ENCODE measurements at places on chromosomes 11 and 22. TPM values are rescaled to one million over a fixed set of nuclear protein-coding genes. Genes with fewer than 3 reads are reported as not detected.
A peak's percentile ranks its signal among the peaks of the same experiment; 100 is the strongest.

MRPL48 gene
- 36.4 TPM for total RNA-seq

ENTHD1 gene
- not detected for total RNA-seq

TIMP3 gene
- 0.86 TPM for total RNA-seq

DKK3 gene
- total RNA-seq, result 17.1 TPM

OR4A5 gene
- total RNA-seq, result not detected

DNA sequence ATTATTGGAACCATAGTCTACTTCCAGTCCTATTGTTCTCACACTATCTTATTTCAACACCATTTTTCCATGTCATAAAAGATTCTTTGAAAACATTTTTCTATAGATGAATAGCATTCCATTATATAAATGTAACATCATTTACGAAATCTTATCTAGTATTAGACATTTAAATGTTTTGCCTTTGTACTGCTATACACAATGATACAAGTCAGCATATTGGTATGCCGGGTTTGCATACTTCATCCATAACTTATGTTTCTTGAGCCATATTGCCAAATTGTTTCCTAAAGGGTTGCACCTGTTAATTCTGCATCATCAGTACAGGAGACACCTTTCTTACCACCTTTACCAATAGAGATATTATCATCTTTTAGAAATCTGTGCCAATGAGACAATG is 68.2 kb downstream of the SYT13 start:
- no peak overlapping the region for H3K27ac ChIP-seq
- no peak overlapping the region for H3K4me3 ChIP-seq
- no peak for DNase-seq
- H3K36me3 ChIP-seq, result no peaks in the 10 kb centered on the region
- H3K4me1 ChIP-seq, result no peaks in the 10 kb centered on the region

- H3K36me3 ChIP-seq, result no peaks in the 10 kb centered on the region
- H3K27ac ChIP-seq, result no peak overlapping the region
- DNase-seq, result no peak
- H3K4me1 ChIP-seq, result peaks cover 3% of the 10 kb centered on the region
Observed at GRCh38 chr11:14417617-14418374, 58.8 kb upstream of the RRAS2 start.

- peaks cover 2% of the 10 kb centered on the region for H3K4me1 ChIP-seq
- no peak overlapping the region for H3K27ac ChIP-seq
- 0 out of 2 replicates have a peak, but pooled peaks cover 2% of the 10 kb centered on the region for H3K27me3 ChIP-seq
- no peak for DNase-seq
- no peak overlapping the region for H3K4me3 ChIP-seq
- H3K36me3 ChIP-seq, result no peaks in the 10 kb centered on the region
Observed at GRCh38 chr22:23496445-23496833, 83.7 kb downstream of the IGLL1 start.

GRCh38 chr11:62604460-62605120 is 2.9 kb upstream of the MTA2 start:
- peak; percentile 57 for DNase-seq
- peaks cover 8% of the 10 kb centered on the region for H3K4me1 ChIP-seq
- H3K4me3 ChIP-seq, result no peak overlapping the region

DNA sequence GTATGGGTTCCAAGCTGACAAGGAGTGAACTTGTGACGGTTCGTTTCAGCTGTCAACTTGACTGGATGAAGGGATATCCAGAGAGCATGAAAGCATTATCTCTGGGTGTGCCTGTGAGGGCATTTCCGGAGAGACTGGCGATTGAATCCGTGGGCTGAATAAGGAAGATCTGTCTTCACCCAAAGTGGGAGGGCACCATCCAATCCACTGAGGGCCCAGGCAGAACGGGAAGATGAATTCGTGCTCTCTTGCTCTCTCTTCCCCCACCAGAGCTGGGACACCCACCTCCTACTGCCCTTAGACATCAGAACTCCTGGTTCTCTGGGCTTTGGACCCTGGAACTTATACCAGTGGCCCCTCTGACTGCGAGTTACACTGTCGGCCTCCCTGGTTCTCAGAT is 15.5 kb upstream of the CD81 start:
- H3K36me3 ChIP-seq, result 0 out of 2 replicates have a peak, but pooled peaks cover 2% of the 10 kb centered on the region
- H3K4me3 ChIP-seq, result no peak overlapping the region
- H3K27ac ChIP-seq, result no peak overlapping the region
- no peaks in the 10 kb centered on the region for H3K4me1 ChIP-seq

DNA sequence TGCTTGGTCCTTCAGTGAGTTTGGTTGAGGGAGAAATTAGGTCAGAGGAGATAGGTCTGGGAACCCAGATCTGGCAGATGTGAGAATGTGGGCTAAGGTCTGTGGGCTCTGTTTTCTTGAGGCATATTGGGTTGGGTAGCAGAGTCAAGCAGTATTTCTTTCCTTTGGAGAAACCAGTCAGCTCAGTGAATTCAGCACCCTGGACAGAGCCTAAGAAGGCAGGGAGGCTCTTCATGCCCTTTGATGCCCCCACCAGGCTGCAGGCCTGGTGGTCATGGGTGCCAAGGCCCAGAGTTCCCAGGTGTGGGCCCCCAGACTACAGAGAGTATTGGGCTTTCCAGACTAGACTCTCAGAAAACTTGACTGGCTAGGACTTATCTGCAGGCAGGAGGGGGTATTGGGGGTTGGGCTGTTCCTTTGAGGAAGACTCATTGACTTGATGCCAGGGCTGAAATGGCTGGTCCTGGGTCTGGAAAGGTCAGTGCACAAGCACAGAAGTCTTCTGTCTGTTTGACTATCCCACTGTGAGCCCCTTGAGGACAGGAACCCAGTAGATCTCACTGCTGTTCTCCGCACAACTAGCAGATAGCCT is 45.3 kb upstream of the NECTIN1 start:
- H3K36me3 ChIP-seq, result no peaks in the 10 kb centered on the region
- no peaks in the 10 kb centered on the region for H3K27me3 ChIP-seq
- H3K4me3 ChIP-seq, result no peak overlapping the region
- no peaks in the 10 kb centered on the region for H3K4me1 ChIP-seq

- DNase-seq, result no peak
- H3K36me3 ChIP-seq, result no peaks in the 10 kb centered on the region
- peaks cover 2% of the 10 kb centered on the region for H3K4me1 ChIP-seq
Observed at GRCh38 chr11:67558084-67558772, 25.4 kb upstream of the GSTP1 start.

- H3K27ac ChIP-seq, result no peak overlapping the region
- no peaks in the 10 kb centered on the region for H3K27me3 ChIP-seq
- peaks cover 4% of the 10 kb centered on the region for H3K36me3 ChIP-seq
- DNase-seq, result no peak
- no peak overlapping the region for H3K4me3 ChIP-seq
- H3K4me1 ChIP-seq, result peaks cover 17% of the 10 kb centered on the region
Observed at GRCh38 chr11:94147433-94147845, 18.8 kb downstream of the PANX1 start.

- H3K4me1 ChIP-seq, result no peaks in the 10 kb centered on the region
- no peak for DNase-seq
- H3K4me3 ChIP-seq, result no peak overlapping the region
- H3K36me3 ChIP-seq, result peaks cover 41% of the 10 kb centered on the region
Observed at GRCh38 chr22:46362934-46363515, 27.5 kb downstream of the TRMU start.

DNA sequence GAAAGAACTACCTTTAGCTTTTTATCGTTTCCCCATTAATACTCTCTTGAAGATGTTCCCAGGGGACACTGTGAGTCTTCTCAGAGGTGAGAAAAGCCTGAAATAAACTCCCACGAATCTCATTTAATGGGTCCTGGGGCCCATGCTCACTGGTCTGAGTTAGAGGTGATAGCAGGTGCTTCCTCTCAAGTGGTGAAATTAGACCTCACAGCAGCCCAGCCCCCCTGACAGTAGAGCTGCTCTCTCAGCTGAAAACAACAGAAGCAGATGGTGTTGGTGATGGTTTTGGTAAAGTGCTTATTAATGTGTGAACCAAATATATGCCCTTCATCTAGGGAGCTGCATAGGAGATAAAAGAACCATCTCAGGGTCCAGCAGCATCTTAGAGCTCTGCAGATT is 76.8 kb upstream of the VPREB1 start:
- no peak overlapping the region for H3K27ac ChIP-seq
- H3K4me1 ChIP-seq, result no peaks in the 10 kb centered on the region
- no peaks in the 10 kb centered on the region for H3K36me3 ChIP-seq
- no peak for DNase-seq

GRCh38 chr11:59859673-59860072 is 6.6 kb downstream of the TCN1 start:
- no peak overlapping the region for H3K27ac ChIP-seq
- no peak overlapping the region for H3K4me3 ChIP-seq
- peaks cover 3% of the 10 kb centered on the region for H3K4me1 ChIP-seq
- no peaks in the 10 kb centered on the region for H3K36me3 ChIP-seq
- H3K27me3 ChIP-seq, result no peaks in the 10 kb centered on the region

- H3K27ac ChIP-seq, result no peak overlapping the region
- no peaks in the 10 kb centered on the region for H3K27me3 ChIP-seq
- no peak overlapping the region for H3K4me3 ChIP-seq
- no peaks in the 10 kb centered on the region for H3K4me1 ChIP-seq
- peaks cover under 1% of the 10 kb centered on the region for H3K36me3 ChIP-seq
- no peak for DNase-seq
Observed at GRCh38 chr11:129117595-129118350, 74.4 kb downstream of the ARHGAP32 start.

- H3K27me3 ChIP-seq, result no peaks in the 10 kb centered on the region
- no peaks in the 10 kb centered on the region for H3K36me3 ChIP-seq
- H3K4me3 ChIP-seq, result no peak overlapping the region
- no peaks in the 10 kb centered on the region for H3K4me1 ChIP-seq
Observed at GRCh38 chr11:17558025-17558780, 11.1 kb downstream of the OTOG start.

DNA sequence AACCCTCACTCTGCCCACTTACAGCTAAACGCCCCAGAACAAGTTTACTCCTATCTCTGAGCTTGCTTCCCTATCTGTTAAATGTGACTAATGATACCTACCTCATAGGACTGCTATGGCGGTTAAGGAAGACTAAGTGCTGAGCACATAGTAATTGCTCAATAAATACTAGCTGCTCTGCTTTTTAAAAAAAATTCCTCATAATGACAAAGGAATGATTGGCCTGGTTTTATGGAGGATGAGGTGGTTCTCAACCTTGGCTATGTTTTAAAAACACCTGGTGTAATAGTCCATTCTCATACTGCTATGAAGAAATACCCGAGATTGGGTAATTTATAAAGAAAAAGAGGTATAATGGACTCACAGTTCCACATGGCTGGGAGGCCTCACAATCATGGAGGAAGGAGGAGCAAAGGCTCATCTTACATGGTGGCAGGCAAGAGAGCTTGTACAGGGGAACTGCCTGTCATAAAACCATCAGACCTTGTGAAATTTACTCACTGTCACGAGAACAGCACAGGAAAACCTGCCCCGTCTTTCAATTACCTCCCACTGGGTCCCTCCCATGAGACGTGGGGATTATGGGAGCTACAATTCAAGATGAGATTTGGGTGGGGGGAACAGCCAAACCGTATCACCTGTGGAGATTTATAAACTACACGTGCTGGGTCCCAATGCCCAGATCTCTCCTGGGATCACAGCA is 127.2 kb upstream of the SYT13 start:
- H3K27me3 ChIP-seq, result no peaks in the 10 kb centered on the region
- H3K27ac ChIP-seq, result no peak overlapping the region
- no peaks in the 10 kb centered on the region for H3K36me3 ChIP-seq

- H3K27me3 ChIP-seq, result no peaks in the 10 kb centered on the region
- no peak overlapping the region for H3K27ac ChIP-seq
- H3K4me1 ChIP-seq, result no peaks in the 10 kb centered on the region
- no peaks in the 10 kb centered on the region for H3K36me3 ChIP-seq
Observed at GRCh38 chr11:44016546-44017442, 31.0 kb upstream of the ACCSL start.

DNA sequence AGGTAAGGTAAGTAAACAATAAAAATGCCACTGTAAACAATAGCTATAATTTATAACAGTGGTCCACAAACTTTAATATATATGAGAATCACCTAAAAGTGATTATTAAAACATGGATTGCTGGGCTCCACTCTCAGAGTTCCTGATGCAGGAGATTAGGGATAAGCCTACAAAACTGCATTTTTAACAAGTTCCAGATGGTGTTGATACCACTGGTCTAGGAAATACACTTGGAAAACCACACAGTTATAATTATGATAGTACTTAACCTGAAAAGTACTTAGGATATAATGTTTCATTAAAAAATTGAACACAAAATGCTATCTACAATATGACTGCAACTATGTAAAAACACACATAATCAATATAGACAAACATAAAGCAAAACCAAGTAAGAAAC is 20.4 kb downstream of the FCHSD2 start:
- H3K36me3 ChIP-seq, result no peaks in the 10 kb centered on the region
- DNase-seq, result no peak
- no peak overlapping the region for H3K4me3 ChIP-seq
- no peaks in the 10 kb centered on the region for H3K4me1 ChIP-seq
- H3K27ac ChIP-seq, result no peak overlapping the region

GRCh38 chr11:134637091-134638015 is 225.3 kb upstream of the B3GAT1 start:
- no peaks in the 10 kb centered on the region for H3K27me3 ChIP-seq
- no peaks in the 10 kb centered on the region for H3K4me1 ChIP-seq
- no peak overlapping the region for H3K4me3 ChIP-seq
- H3K36me3 ChIP-seq, result no peaks in the 10 kb centered on the region
- no peak overlapping the region for H3K27ac ChIP-seq

DNA sequence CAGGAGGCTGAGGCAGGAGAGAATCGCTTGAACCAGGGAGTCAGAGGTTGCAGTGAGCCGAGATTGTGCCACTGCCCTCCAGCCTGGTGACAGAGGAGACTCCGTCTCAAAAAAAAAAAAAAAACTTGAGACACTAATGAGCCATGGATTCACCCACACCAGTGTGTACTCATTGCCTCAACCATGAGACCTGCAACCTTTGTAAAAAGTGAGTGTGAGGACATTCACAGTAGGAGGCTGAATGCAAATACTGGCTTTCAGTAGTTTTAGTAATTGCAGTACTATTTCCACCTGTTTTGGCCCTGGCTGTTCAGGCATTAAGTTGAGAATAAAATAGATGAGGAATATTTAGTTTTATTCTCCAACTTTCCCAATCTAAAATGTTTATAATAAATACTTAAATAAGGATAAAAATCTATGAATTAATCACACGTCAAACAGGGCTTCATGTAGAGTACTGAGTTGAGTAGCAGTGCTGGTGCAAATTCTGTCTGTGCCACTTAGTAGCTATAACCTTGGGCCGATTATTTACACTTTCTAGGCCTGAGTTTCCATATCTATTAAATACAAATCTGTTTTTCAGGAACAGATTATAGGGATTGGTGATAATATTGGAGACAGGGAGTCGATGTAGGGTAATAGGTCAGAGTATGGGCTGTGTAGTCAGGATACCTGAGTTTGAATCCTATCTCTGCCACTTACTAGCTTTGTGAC is 72.8 kb downstream of the PPP2R1B start:
- DNase-seq, result no peak
- no peaks in the 10 kb centered on the region for H3K36me3 ChIP-seq
- H3K4me1 ChIP-seq, result peaks cover 2% of the 10 kb centered on the region
- no peak overlapping the region for H3K4me3 ChIP-seq

GRCh38 chr11:112589155-112589554 is 328.5 kb upstream of the PLET1 start:
- no peaks in the 10 kb centered on the region for H3K36me3 ChIP-seq
- DNase-seq, result no peak
- H3K4me1 ChIP-seq, result peaks cover 3% of the 10 kb centered on the region
- no peaks in the 10 kb centered on the region for H3K27me3 ChIP-seq

- H3K27ac ChIP-seq, result no peak overlapping the region
- no peaks in the 10 kb centered on the region for H3K27me3 ChIP-seq
- DNase-seq, result no peak
- H3K36me3 ChIP-seq, result no peaks in the 10 kb centered on the region
Observed at GRCh38 chr11:96260067-96260511, 82.9 kb downstream of the MAML2 start.

Measured in H9 (cell line).